ENCODE measurements at places on chromosomes 7 and 10.

DNA sequence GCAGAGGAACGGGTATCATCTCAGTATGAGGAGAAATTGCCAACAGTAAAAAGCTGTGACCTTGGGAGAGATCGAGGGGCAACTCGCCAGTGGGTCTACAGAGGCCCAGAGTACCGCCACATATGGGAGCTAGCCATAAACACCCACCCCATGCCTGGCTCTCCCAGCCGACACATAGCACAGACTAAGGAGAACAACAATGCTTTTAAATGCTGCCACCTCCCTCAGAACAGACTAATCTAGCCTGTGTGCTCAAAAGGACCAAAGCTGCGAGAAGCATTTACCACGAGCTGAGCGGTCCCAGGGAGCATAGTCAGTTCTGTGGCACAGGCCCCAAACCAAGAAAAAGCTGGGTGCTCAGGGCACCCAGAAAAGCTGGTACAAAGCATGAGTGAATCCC is 73.3 kb downstream of the LSM5 start:
- no peaks in the 10 kb centered on the region for H3K4me1 ChIP-seq
- no peaks in the 10 kb centered on the region for H3K36me3 ChIP-seq
- H3K27ac ChIP-seq = no peak overlapping the region
- no peak for DNase-seq

GRCh38 chr10:4260483-4261124 is 475.6 kb upstream of the KLF6 start:
- no peaks in the 10 kb centered on the region for H3K27me3 ChIP-seq
- H3K4me1 ChIP-seq = peaks cover 8% of the 10 kb centered on the region
- no peak overlapping the region for H3K4me3 ChIP-seq
- no peak for DNase-seq
- H3K36me3 ChIP-seq = no peaks in the 10 kb centered on the region
- H3K27ac ChIP-seq = no peak overlapping the region

GRCh38 chr7:151822541-151823181 is 54.3 kb downstream of the PRKAG2 start:
- no peaks in the 10 kb centered on the region for H3K36me3 ChIP-seq
- H3K4me3 ChIP-seq = no peak overlapping the region
- no peak overlapping the region for H3K27ac ChIP-seq
- no peaks in the 10 kb centered on the region for H3K27me3 ChIP-seq

DNA sequence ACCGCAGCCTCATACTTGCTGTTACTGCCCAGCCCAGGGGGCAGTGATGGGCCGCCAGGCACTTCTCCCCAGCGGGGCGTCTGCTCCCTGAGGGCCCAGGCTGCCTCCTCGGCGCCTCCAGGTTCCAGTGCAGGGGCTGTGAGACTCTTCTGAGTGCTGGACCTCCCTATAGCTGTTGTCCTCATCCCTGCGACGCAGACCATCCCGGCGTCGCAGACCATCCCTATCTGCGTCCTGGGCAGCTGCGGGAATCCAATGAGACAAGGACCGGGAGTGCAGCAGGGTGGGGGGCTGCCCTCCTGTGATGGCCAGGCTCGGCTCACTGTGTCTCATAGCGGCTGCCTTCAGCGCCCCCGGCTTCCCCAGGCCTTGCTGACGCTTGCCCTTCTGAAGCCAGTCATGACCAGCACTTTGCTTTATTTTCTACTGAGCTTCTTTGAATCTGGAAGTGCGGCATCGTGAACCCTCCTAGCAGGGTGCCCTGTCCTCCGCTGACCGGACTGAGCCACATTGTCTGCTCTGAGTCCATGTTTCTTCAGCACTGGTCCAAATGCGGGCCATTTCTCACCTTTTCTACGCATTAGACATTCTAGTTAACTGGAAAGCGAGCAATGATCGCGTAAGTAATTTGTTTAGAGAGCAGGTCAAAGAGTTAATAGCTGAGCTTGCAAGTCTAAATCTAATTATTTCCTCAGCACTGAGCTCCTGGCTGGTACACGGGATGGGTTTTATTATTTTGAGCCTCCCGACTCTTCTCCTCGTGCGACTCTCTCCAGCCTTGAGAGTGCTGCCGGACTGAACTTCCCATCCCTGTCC is 339.5 kb downstream of the WDR37 start:
- DNase-seq = no peak
- H3K27me3 ChIP-seq = 0 out of 2 replicates have a peak, but pooled peaks cover 4% of the 10 kb centered on the region
- no peaks in the 10 kb centered on the region for H3K36me3 ChIP-seq
- no peak overlapping the region for H3K27ac ChIP-seq

- H3K4me1 ChIP-seq = no peaks in the 10 kb centered on the region
- no peak overlapping the region for H3K4me3 ChIP-seq
- no peak for DNase-seq
- peaks cover 3% of the 10 kb centered on the region for H3K27me3 ChIP-seq
- no peak overlapping the region for H3K27ac ChIP-seq
These were observed 54.0 kb downstream of the DOCK4 start for GRCh38 chr7:112152186-112152585.

DNA sequence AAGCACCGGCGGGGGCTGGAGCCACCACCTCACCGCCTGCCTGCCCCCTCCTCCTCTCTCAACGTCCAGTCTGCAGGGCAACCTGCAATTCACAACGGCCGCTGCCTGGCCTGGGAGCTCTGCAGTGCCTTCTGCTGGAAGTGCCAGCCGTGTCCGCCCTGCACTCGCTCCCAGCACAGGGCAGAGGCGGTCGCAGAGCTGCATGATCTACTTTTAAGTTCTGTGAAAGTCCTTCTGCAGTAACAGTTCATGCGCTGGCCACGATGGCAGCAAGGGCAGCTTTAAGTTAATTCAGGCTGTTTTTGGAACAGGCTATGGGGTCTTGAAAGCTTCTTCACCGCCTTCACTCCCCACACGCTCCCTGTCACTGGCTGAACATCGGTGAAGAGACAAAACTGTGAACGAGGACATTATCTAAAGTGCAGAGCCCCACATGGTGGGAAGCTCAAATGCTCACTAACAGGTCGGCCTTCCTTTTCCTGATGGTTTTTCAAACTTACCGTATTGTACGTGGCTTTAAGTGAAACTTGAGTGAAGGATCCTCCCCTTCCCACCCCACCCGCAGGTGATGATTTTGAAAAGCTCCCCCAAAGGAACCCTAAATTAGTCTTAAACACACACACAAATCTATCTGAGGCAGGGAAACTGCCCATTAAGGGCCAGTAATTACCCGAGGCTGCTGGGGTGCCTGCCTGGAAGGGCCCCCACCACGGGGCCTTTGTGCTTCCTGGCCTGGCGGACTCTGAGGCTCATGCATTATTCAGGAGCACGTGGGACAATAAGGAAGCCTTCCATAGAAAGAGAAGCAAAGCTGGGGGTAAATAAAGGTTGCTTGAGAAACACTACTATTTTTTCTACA is 504.3 kb downstream of the DNAJB6 start:
- no peak overlapping the region for H3K27ac ChIP-seq
- H3K27me3 ChIP-seq = peaks cover 2% of the 10 kb centered on the region
- no peak overlapping the region for H3K4me3 ChIP-seq
- H3K36me3 ChIP-seq = no peaks in the 10 kb centered on the region
- H3K4me1 ChIP-seq = no peaks in the 10 kb centered on the region

- no peaks in the 10 kb centered on the region for H3K27me3 ChIP-seq
- H3K36me3 ChIP-seq = peaks cover 52% of the 10 kb centered on the region
- peaks cover 78% of the 10 kb centered on the region for H3K4me1 ChIP-seq
These were observed 89.9 kb upstream of the CAPZA2 start for GRCh38 chr7:116772423-116772863.

DNA sequence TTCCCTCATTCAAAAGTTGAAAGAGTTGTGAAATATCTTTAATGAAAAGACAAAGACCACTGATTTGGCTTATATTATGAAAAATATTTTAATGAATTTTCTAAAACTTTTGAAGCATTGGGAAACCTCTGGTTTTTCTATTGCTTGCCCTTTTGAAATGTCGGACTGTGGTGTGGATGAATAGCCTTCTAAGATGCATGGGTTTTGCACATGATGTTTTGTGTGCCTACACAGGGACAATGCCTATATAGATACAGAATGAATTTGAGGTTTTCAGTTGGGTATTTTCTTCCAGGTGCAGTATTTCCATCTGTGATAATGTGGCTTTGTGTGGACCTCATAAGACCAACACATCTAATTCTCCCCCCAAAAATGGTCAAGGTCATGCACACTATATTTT is 1437.9 kb downstream of the REEP3 start:
- H3K4me3 ChIP-seq = no peak overlapping the region
- H3K36me3 ChIP-seq = no peaks in the 10 kb centered on the region
- no peaks in the 10 kb centered on the region for H3K27me3 ChIP-seq
- H3K4me1 ChIP-seq = no peaks in the 10 kb centered on the region
- no peak for DNase-seq

DNA sequence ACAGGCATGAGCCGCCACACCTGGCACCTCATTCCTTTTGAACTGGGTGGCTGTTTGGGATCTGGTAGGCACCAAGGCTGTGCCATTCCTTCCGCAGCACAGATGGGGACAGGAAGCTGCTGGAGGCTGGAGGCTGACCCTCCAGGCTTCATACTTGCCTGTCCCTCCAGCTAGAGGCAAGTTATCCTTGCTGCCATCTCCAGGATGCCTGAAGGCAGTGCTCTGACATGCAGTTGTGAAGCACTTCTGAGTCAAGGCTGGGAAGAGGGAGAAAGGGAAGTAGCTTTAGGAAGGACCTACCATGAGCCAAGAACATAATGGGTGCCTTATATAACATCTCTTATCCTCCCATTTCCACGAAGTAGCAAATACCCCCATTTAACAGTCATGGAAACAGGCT is 9.5 kb downstream of the MARVELD1 start:
- no peaks in the 10 kb centered on the region for H3K27me3 ChIP-seq
- DNase-seq = no peak
- no peaks in the 10 kb centered on the region for H3K36me3 ChIP-seq
- peaks cover 30% of the 10 kb centered on the region for H3K4me1 ChIP-seq
- no peak overlapping the region for H3K4me3 ChIP-seq

- no peaks in the 10 kb centered on the region for H3K27me3 ChIP-seq
- no peak for DNase-seq
- H3K36me3 ChIP-seq = no peaks in the 10 kb centered on the region
- no peaks in the 10 kb centered on the region for H3K4me1 ChIP-seq
These were observed 49.6 kb downstream of the KAT6B start for GRCh38 chr10:74875966-74876365.

DNA sequence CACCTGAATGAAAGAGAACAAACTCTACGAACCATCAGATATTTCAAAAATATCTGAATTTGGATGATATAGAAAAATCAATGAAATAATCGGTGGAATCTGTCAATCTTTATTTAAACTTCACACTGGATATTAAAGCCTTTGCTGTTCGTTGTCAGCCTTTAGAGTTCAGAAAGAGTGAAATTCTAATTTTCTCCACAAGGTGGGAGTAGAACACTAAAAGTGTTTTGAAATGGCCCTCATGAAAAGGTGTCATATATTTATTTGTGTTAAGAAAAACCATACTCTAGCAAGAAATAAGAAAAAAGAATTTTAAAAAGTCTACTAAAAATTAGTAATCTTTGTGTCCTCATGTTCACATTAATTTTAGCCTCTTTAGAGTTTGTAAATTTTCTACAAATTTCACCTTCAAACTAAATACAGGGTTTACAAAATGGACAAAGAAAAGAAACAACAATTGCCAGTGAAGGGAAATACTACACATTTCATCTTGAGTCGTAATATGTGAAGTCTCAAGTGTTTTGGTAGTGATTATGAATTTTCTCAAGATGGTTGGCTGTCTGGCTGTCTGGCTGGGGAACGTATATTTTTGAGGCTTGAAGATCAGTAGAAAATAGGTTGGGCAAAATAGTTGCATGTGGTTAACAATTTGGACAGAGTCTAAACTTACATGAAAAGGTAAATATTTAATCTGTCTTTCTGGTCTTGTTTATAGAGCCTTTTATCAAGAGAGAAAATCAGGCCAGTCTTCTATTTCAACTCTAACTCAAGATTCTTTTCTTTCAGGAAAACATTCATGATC is 43.7 kb downstream of the DNAJB9 start:
- no peaks in the 10 kb centered on the region for H3K27me3 ChIP-seq
- no peaks in the 10 kb centered on the region for H3K4me1 ChIP-seq
- DNase-seq = peak; percentile 33
- no peak overlapping the region for H3K4me3 ChIP-seq

- H3K27ac ChIP-seq = no peak overlapping the region
- no peak for DNase-seq
- no peak overlapping the region for H3K4me3 ChIP-seq
- H3K4me1 ChIP-seq = no peaks in the 10 kb centered on the region
- no peaks in the 10 kb centered on the region for H3K36me3 ChIP-seq
- peaks cover 3% of the 10 kb centered on the region for H3K27me3 ChIP-seq
These were observed 183.6 kb upstream of the GDF10 start for GRCh38 chr10:47116445-47116844.

DNA sequence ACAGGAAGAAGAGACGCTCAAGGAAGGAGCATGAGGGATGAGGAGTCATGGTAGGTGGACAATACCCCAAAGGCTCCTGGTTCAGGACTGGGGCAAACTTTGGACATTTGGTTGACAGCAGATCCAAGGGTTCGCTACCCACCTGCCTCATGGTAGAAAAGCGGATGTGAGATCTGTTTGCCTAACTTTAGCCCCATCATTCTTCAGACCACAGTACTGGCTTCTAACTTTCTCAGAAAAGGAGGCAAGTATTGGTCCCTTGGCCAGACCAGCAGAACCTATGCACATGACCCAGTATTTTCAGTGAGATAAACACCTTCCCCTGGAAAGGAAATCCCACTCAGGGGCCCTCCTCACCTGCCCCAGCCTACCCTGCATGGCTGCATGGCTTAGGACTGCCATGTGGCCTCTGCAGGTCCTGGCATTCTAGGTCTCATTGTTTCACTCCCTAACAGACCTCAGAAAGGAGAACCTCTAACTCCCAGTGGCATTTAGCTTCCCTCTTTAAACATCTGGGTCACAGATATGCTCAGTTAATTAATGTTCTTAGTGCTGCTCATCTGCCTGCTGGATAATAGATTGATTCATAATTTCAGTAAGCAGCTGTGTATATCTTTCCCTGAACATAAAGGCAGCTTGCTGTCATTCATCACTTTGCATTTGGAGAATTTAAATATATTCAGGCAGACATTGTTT is 574.1 kb downstream of the GALNT17 start:
- no peak for DNase-seq
- no peak overlapping the region for H3K27ac ChIP-seq
- H3K36me3 ChIP-seq = no peaks in the 10 kb centered on the region

GRCh38 chr7:35647171-35647574 is 47.8 kb downstream of the HERPUD2 start:
- no peaks in the 10 kb centered on the region for H3K4me1 ChIP-seq
- no peak overlapping the region for H3K27ac ChIP-seq
- H3K36me3 ChIP-seq = no peaks in the 10 kb centered on the region
- H3K27me3 ChIP-seq = no peaks in the 10 kb centered on the region
- H3K4me3 ChIP-seq = no peak overlapping the region
- DNase-seq = no peak

GRCh38 chr7:18347170-18347569 is 148.4 kb upstream of the HDAC9 start:
- H3K27ac ChIP-seq = no peak overlapping the region
- no peaks in the 10 kb centered on the region for H3K4me1 ChIP-seq
- no peak overlapping the region for H3K4me3 ChIP-seq
- no peak for DNase-seq
- H3K36me3 ChIP-seq = no peaks in the 10 kb centered on the region

DNA sequence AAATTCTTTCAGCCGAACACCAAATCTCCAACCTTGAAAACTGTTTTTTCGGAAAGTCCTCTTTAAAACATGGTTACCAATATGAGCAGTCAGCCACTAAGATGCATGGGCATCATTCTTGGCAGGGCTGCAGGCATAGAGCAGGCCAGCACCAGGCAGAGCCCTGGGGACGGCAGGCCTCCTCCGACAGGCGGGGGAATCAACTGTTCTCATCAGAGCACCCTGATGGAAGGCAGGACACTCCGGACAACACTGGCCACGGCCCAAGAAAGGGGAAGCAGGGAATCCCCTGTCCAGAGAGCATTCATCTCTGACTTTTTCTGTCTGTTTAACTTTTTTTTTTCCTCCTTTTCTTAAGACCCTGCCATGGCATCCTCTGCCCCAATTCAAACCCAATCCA is 1.4 kb upstream of the NOS3 start:
- H3K27me3 ChIP-seq = no peaks in the 10 kb centered on the region
- H3K4me3 ChIP-seq = no peak overlapping the region
- no peaks in the 10 kb centered on the region for H3K36me3 ChIP-seq

Measured in HCT116 (cell line).